Stimulated activated CD4-positive, alpha-beta T cell treated with anti-CD3 and anti-CD28 coated beads, Interleukin-2, amount 100 ng/mL, for 24 hours (primary cell): ENCODE measurements at places on chromosomes 16 and 17.

- DNase-seq, result no peak
Measured at GRCh38 chr17:7849751-7850504, 4.9 kb upstream of the TMEM88 start.

DNA sequence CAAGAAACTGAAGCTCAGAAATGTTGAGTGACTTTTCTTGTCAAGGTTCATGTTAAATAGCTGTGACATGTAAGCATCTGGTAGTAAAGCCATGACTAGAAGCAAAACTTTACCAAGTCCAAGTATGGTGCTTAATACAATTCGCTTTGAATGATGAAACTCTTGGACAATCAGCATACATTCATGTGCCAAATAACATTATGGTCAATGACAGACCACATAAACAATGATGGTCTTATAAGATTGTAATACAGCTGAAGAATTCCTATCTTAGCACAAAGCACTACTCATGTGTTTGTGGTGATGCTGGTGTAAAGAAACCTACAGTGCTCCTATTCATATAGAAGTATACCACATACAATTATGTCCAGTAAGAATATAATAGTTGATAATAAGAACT is 97.1 kb upstream of the RPRML start:
- DNase-seq, result no peak

GRCh38 chr17:82970067-82970466 is 109.3 kb upstream of the METRNL start:
- DNase-seq, result no peak

GRCh38 chr17:75910699-75911098 is 6.0 kb upstream of the MRPL38 start:
- DNase-seq, result no peak

GRCh38 chr17:34781071-34781470 is 180.2 kb downstream of the CCT6B start:
- no peak for DNase-seq

DNA sequence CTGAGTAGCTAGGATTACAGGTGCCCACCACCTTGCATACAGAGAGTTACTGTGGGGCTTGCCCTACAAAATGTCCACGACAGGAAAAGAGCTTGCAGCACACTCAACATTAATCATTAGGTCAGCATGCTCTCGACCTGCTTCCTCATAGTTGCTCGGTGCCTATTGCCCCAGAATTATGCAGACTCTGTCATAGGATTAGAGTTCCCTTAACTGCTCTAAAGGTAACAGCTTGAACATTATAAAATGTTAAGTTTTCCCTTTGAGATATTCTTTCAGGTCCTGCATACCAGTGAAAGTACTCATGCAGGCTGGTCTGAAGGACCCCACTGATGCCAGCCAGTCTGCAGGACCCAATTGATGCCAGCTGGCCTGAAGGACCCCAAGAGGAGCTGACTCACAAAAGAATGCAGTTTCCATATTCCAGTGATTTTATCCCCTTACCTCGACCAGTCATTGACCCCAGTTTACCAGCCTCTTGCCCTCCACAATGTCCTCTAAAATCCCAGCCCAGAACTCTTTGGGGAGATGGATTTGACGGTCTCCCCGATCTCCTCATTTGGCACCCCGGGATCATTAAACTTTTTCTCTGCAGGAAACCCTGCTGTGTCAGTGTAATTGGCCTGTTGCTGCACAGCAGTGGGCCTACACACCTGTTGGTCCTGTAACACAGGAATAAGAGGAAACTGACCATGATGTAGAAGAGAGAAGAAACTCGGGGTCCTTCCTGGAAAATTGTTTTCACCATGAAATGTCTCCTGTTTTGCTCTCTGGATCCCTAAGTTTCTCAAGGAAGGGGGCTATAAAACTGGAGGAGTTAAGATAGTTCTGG is 10.6 kb downstream of the ICAM2 start:
- DNase-seq, result peak; percentile 13

- DNase-seq, result no peak
Measured at GRCh38 chr17:54835015-54835414, 65.6 kb upstream of the TOM1L1 start.

DNA sequence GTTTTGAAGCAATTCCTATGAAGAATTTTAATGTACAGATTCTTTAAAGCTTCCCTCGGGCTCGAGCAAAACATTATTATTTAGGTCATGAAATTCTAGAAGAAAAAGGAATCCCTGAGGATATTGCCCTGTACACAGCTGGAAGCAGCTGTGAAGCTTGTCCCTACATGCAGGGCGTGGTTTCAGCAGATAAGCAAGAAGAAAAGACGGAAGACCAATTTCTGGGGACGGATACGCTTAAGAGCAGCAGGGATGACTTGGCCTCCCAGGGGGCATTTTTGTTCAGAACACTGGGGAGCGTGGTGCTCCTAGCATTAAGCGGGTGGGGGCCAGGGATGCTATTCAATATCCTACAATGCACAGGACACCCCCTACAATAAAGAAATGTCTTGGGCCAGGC is 34.3 kb downstream of the LITAF start:
- DNase-seq, result no peak
